Peyer's patch (tissue), 4 donors: ENCODE measurements at places on chromosomes 16 and 17. TPM values are rescaled to one million over a fixed set of nuclear protein-coding genes. Genes with fewer than 3 reads are reported as not detected.

DNA sequence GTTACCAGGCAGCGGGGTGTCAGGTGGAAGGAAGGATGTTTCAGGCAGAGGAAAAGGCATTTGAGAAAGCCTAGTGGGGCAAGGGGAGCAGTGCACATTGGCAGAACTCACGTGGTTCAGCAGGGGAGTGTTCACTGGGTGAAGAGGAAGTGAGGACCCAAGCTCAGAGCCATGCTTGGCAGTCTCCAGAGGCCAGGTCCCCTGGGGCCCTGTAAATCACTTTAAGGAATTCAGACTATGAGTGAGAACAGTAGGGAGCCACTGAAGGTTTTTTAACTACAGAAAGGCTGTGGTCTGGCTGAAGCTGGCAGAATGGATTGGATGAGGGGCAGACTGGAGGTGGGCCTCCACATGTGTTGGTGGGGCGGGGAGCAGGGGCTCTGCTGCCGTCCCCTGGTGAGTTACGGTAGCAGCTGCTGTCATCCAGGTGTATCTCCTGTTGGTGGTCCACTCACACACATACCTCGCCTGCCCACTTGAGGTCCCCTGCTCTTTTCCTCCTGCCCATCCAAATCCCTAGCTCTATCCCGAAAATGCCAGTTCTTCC, 5.1 kb downstream of the CLEC16A start:
- DNase-seq = peak; percentile 80

GRCh38 chr16:19844945-19845641, 39.6 kb downstream of the GPRC5B start:
- DNase-seq = no peak

Gene PTX4
- not detected for total RNA-seq

Gene CCL1
- not detected for total RNA-seq

Gene CASKIN1
- not detected for total RNA-seq
